ENCODE measurements at places on chromosomes 13 and 19.

DNA sequence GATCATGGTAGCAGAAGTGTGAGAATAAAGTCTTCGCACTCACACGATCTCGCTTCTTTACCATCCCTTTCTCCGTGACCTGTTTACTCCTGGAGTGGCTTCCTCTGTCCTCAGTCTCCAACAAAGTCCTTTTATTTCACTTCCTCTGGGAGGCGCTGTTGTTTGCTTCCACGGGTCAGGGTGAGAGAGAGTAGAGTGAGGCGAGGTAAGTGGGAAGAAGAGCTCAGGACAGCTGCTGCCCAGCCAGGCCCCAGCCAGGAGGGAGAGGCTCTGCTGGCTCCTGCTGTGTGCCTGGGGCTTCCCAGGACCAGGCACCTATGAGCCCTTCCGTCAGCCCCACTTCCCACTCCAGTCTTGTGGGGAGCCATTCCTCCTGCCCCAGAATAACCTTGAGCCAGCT is 242.1 kb downstream of the FGF9 start:
- no peak for DNase-seq

DNA sequence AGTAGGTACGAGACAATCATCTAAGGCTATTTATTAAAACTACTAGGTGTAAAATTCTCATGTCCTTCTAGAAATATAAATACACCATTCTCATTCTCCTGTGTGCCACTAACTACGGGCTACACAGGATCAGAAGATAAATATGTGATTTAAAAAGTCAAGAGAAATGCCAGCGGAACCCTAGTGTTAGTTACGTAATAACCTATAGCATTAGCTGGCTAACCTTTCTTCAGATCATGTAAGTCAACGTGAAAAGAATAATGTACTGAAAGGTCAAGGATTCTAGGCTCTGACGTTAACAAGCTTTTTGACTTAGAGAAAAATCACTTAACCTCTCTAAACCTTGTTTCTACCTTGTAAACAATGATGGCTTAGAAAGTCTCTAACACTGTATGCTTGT is 121.8 kb downstream of the RGCC start:
- no peak for DNase-seq

DNA sequence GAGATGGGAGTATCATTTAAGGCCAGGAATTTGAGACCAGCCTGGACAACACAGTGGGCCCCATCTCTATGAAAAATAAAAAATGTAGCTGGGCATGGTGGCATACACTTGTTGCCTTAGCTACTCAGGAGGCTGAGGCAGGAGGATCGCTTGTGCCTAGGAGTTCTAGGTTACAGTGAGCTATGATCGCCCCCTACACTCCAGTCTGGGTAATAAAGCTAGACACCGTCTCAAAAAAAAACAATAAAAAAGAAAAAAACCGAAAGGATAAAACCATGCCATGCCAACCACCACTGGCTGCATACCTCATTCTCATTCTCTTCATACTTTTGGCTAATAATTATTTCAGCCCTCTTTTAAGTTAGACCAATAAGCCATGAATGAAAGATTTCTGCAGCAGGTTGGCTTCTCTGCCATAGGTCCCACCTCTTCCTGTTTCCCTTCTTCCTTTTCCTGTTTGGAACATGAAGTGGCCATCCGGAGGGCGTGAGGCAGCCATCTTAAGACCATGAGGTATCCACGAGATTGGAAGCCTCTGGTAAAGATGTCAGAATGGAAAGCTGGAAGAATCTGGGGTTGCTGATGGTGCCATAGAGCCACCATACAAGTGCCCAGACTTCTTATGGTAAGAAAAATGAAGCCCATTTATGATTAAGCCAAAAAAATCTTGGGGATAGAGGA is 171.3 kb downstream of the CACNA1A start:
- DNase-seq = no peak

DNA sequence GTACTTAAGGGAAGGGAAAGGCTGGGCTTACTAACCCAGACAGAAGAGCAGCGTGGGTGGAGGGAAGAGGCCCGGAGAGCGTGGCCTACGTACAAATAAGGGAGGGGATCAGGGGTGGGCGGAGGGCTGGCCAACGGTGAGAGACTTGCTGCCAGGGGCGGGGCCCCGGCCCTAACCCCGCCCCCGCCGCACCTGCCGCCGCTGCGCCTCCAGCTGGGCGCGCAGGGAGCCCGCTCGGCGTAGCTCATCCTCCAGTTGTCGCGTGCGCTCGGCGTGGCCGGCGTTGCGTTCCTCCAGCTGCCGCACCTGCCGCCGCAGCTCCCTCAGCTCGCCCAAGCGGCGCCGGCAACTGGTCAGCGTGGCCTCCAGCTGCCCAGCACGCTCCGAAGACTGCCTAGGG is 5.7 kb downstream of the HOOK2 start:
- no peak for DNase-seq

DNA sequence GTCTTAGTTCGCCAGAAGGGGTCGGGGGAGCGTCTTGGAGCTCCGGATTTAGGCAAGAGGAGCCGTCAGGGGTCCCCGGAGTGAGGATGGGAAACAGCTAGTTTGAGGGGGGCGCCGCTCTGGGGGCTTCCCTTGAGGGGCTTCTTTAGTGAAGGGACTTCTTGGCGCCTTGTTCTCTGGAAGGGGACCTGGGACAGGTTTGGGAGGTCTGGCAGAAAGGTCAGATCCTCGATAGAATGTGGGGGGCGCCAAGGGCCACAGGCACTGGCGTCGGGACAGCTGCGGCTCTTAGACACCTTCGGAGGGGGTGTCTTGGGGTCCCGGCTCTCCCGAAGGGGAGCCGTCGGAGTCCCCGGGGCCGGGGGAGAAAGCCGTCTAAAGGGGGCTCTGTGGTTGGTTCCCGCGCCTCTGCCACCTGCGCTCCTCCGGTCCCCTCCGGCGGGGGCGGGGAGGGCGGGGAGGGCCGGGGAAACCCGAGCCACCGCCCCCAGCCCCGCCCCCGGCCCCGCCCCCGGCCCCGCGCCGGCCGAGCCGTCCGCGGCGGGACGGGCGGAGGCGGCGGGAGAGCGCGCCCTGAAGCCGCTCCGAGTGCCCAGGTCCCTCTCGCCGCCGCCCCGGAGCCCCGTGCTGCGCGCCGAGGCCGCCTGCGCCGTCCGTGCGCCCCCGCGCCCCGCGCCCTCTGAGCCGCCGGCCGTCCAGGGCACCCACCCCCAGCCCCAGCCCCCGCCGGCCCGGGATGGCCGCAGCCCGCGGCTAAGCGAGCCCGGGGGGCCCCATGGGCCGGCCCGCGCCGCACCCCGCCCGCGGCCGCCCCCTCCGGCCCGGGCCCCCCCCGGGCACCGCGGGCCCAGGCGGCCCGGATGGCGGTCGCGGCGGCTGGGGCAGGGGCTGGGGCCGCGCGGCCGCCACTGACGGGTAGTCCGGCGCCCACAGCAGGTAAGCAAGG is at the start of gene NRTN:
Gene NRTN, plus strand, starts transcription at position 552 of the 946 bp plus-strand sequence. CDS start 19,099 bp downstream, outside the sequence.
- DNase-seq = no peak

GRCh38 chr13:72983085-72983768 is 75.6 kb upstream of the KLF5 start:
- DNase-seq = no peak

DNA sequence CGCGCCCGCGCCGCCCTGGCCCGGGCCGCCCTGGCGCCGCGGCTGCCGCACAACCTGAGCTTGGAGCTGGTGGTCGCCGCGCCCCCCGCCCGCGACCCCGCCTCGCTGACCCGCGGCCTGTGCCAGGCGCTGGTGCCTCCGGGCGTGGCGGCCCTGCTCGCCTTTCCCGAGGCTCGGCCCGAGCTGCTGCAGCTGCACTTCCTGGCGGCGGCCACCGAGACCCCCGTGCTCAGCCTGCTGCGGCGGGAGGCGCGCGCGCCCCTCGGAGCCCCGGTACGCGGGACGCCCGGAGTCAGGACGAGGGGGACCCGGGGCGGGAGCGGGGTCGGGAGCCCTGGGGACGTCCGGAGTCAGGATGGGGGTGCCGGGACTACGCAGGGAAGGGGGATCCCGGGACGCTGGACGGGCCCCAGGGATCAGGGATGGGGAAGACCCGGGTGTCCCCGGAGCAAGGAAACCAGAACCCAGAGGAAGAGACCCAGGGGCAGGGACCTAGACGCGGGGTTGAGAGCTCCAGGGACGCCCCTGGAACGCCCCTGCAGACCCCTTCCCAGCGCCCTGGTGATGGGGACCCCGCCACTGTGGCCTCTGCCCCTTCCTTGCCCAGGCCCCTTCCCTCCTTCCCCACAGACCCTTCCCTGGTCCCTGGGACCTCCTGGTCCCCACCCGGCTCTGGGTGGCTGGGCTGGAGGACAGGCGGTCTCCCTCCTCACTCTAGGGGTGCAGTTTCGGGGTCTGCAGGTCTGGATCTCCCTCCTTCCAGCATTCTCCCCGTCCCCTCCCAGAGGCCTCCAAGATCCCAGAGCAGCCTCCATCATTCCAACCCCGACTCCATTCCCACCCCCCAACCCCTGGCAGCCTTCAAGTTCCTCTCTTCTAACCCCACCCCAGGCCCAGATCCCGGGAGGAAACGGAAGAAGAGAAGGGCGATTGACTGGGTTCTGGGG is 645 bp downstream of the GRIN3B start:
- no peak for DNase-seq

DNA sequence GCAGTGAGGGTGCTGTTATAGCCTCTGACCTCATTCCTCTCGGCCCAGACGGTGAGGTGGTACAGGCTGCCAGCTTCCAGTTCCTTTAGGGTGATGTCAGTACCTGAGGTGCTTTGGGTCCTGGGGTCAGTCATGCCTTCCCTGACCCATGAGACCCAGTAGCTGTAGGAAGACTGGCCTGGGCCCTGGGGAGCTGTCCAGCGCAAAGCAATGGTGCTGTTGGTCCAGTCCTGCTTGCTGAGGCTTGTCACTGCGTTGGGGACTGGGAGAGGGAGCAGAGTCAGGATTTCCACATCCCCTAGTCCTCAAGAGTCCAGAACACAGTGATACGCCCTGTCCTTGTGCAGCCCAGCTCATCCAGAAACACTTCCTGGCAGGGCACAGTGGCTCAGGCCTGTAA is 10.7 kb downstream of the PTPRH start:
- no peak for DNase-seq

DNA sequence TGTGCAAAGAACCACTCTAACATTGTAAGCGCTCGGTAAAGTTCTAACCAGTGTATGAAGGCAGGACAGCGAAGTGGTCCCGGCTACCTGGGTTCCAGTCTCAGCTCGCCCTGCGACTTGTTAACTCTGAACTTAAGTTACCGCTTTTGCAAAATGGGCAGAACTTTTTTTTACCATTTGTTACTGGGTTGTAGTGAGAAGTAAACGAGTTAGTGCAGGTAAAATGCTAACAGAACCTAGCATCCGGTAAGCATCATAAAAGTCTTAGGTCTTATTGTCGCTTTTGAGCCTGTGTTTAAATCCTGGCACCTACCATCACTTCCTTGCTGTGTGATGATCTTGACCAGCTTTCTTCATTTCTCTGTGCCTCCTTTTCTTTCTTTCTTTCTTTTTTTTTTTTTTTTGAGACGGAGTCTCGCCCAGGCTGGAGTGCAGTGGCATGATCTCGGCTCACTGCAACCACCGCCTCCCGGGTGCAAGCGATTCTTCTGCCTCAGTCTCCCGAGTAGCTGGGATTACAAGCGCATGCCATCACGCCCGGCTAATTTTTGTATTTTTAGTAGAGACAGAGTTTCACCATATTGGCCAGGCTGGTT is 734 bp upstream of the TRMT1 start:
- DNase-seq = no peak

GRCh38 chr19:13938301-13939064 is at the start of gene PODNL1:
Gene PODNL1 (minus strand): TSS chr19:13938417. CDS start chr19:13938181, 236 bp downstream.
- no peak for DNase-seq

- no peak for DNase-seq
Measured at GRCh38 chr13:104485571-104485970, 1419.4 kb upstream of the SLC10A2 start.

- DNase-seq = no peak
Measured at GRCh38 chr13:21703846-21704245, 33.0 kb downstream of the FGF9 start.

Data from breast epithelium (tissue), 4 donors.